GM10248 (cell line): ENCODE measurements at places on chromosomes 11 and 22.

DNA sequence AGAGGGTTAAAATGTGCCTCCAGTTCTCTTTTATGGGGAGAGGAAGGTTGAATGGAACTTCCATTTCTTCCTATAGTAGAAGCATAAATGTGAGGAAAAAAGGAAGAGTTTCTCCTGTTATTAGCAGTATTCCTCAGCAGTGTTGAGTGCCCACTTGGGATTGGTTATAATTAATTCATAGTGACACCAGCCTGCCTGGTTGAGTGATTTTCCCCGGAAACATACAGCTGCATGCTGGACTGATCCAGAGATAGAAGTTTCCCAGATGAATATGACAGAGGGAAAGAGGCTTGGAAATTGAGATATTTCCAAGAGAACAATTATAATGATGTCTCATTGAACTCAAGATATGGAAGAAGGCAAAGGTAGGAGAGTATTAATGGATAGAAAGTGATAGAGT, 28.3 kb downstream of the RAB39A start:
- DNase-seq: no peak

DNA sequence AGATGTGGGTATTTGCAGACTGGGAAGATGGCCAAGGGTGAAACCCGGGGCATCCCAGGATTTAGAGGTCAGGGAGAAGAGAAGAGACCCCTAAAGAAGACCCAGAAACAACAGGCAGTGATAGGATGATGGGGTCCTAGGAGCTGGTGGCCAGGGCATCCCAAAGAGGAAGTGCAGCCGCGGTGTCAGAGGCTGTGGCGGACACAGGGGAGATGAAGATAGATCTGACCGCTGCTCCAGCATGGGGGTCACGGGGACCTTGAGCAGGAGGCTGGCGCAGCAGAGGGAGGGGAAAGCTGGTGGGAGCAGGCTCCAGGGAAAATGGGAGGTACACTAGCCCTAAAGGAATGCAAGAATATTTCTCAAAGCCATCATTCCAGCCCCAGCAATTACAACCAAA, 47.3 kb downstream of the CTTN start:
- no peak for DNase-seq

- DNase-seq: no peak
Observed at GRCh38 chr22:29947410-29948384, 64.7 kb downstream of the MTMR3 start.

- no peak for DNase-seq
Observed at GRCh38 chr11:66279092-66279734, 1.2 kb downstream of the CNIH2 start.

DNA sequence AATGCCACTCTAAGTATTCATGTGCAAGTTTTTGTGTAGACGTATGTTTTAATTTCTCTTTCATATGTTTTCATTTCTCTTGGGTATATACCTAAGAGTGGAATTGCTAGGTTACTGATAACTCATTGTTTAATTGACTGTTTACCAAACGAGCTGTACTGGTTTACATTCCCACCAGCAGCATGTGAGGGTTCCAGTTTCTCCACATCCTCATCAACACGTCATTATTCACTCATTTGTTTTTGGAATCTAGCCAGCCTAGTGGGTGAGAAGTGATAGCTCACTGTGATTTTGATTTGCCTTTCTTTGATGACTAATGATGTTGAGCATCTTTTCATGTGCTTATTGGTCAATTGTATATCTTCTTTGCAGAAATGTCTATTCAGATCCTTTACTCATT, 4.0 kb downstream of the ANKRD13D start:
- DNase-seq: no peak

- no peak for DNase-seq
Observed at GRCh38 chr11:35654711-35655110, 7.9 kb upstream of the TRIM44 start.

- DNase-seq: peak; percentile 75
Observed at GRCh38 chr11:35313066-35313759, 106.1 kb downstream of the SLC1A2 start.

GRCh38 chr22:42581762-42582716, 28.3 kb downstream of the SERHL2 start:
- DNase-seq: peak; percentile 89

- no peak for DNase-seq
Observed at GRCh38 chr22:49716441-49716840, 111.2 kb downstream of the BRD1 start.

GRCh38 chr11:12829131-12829530, 154.9 kb downstream of the TEAD1 start:
- DNase-seq: no peak

- DNase-seq: no peak
Observed at GRCh38 chr11:73753938-73754337, 6.9 kb downstream of the RAB6A start.

- peak; percentile 85 for DNase-seq
Observed at GRCh38 chr22:31346733-31347250, 646 bp upstream of the PATZ1 start.

DNA sequence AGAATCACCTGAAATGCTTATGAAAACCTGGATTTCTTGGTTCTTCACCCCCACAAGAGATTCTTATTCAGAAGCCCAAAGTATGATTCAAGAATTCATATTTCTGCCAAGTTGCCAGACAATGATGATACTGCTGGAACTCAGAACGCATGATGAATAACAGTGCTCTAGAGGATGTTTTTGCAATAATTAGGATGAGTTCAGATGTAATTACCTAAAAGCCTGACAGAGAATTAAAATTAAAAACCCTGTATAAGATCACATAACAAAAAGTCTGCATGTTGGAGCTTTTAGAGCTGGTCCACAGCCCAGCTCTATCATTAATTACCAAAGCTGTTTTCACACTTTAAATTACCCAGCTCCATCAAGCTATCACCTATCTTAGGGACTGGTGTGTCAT, 211.8 kb downstream of the LUZP2 start:
- no peak for DNase-seq

GRCh38 chr11:19536131-19536530, 176.5 kb upstream of the NAV2 start:
- no peak for DNase-seq

DNA sequence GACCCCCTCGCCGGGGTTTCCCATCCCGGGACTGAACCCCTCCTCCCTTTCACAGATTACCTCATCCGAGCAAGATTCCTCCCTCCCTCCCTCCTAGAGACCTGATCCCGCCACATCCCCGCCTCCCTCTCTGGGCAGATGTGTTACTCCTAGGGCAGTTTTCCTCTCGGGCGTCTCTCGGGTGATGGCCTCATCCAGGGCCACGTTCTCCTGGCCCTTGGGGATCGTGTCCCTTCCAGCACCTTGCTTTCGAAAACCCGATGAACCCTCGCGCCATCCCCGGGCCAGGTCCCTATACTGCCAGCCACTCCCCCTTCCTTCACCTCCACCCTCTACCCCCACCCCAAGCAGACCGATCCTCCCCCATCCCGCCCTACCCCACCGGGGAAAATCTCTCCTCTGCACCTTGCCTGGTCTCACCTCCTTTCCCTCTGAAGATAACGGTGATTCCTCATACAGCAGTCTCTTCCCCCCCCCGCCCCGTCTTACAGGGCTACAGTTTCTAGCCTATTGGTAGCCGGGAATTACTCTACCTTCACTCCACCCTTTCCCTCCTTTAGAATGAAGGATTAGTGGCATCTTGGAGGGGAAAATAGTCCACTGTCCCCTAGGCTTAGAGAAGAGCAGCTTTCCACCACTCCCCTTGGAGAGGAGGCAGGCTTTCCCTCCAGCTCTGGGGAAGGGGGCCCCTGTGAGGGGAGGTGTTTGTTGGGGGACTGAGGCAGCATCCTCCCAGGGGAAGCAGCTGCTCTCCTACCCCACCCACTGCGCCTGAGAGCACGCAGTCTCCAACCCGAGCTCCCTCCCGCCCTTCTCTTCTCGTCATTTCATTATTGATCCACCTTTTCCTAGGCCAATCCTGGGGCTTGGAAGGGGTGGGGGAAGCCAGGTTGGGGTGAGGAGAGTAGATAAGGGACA, 1.2 kb downstream of the KMT2A start:
- peak; percentile 45 for DNase-seq

DNA sequence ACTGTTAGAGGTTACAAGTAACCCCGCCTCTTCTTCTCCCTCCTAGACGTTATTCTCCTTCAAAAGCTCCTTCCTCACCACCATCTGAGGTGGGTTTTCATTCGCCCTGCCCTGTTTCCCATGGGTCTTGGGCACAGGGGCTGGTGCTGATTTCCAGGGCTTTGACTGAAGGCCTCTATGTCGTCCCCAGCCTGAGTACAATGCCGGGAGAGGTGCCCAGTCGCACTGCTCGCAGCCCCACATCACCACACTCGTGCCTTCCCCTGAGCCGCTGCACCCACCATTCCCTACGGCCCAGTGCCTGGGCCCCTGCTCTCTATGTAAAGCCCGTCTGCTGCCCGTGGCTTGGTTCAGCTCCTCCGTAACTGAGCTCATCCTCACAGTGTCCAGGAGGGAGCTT, 169.8 kb downstream of the DSCAML1 start:
- DNase-seq: no peak

- DNase-seq: no peak
Observed at GRCh38 chr22:45564349-45565030, 61.8 kb downstream of the FBLN1 start.

GRCh38 chr22:46069521-46070214, 80.7 kb upstream of the PPARA start:
- DNase-seq: no peak

GRCh38 chr11:69120096-69120875, 35.4 kb upstream of the SMIM38 start:
- DNase-seq: no peak

- DNase-seq: peak; percentile 76
Observed at GRCh38 chr11:120801801-120802689, 221.9 kb upstream of the TBCEL start.

- DNase-seq: no peak
Observed at GRCh38 chr22:20587206-20587958, 80.0 kb downstream of the MED15 start.

DNA sequence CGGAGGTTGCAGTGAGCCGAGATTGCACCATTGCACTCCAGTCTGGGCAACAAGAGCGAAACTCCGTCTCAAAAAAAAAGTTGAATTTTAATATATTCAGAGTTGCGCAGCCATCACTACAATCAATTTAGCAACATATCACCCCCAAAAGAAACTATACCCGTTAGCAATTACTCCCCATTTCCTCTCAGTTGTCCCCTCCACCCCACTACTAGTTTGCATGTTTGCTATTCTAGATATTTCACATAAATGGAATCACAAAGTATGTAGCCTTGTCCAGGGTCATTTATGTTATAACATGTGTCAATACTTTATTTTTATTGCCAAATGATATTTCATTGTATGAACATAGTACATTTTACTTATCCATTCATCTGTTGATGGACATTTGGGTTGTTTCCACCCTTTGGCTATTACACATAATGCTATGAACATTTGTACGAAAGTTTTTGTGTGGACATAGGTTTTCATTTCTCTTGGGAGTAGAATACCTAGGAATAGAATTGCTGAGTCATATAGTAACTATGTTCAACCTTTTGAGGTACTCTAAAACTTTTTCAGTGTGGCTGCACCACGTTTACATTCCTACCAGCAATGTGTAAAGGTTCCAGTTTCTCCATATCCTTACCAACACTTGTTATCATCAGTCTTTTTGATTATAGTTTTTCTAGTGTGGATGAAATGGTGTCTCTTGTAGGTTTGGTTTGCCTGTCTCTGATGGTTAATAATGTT, 2.2 kb downstream of the ZNF143 start:
- DNase-seq: no peak

- no peak for DNase-seq
Observed at GRCh38 chr11:637333-637592, 194 bp downstream of the DRD4 start.

- DNase-seq: peak; percentile 36
Observed at GRCh38 chr22:25448435-25449051, 115.9 kb upstream of the GRK3 start.

DNA sequence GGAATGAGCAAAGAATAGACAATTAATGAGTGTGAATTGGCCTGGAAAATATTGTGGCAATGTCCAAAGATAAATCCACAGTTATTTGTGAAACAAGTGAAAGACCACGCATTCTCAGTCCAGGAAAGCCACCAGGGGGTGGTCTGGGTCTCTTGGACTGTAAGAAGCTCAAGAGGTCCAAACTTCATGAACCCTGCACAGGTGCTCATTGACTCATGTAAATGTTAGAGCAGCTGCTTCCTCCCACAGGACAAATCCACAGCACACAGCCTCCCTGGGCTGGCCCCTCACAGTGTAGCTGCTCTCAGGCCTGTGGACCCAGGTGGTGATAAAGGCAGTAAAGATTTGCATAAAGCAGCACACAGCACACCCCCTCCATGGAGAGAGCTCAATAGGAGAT, 114.0 kb downstream of the ZNF280B start:
- peak; percentile 4 for DNase-seq

- no peak for DNase-seq
Observed at GRCh38 chr11:16632295-16633200, 105.9 kb upstream of the C11orf58 start.

GRCh38 chr11:35951680-35952079, 7.8 kb downstream of the LDLRAD3 start:
- DNase-seq: no peak

DNA sequence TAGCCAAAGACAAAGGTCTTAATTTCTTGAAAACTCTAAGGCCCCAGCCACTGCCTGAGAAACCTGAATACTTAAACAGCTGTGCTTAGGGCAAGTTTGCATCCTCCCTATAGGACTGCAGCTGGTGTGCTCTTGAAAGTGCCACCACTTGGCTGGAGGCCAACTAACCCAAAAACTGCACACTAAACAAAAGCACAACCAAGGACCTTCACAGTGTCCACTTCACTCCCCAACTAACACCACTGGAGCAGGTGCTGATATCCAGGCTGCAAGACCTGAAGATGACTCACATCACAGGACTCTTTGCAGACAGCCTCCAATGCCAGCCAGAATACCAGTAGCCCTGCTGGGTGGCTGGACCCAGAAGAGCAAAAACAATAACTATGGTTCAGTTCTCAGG, 357.7 kb upstream of the ARHGAP42 start:
- DNase-seq: no peak

- DNase-seq: no peak
Observed at GRCh38 chr11:36399745-36400144, 103.7 kb downstream of the PRR5L start.

DNA sequence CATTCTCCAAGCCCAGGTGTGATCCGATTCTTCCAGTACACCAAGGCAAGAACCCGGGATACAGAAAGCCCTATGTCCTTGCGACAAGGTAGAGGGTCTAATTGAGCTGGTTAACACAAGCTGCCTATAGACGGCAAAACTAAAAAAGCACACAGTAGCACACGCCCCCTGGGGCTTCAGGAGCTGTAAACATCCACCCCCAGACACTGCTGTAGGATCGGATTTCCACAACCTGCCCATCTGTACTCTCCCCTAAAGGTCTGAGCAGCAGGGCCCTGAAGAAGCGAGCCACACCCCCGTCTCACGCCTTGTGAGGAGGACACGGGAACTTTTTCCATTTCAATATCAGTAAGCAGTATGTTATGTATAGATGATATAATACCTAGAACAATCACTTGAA, 624.7 kb downstream of the BUD13 start:
- no peak for DNase-seq
